ENCODE measurements at places on chromosomes 1 and 21. TPM values are rescaled to one million over a fixed set of nuclear protein-coding genes. Genes with fewer than 3 reads are reported as not detected.

AMY1C gene
- total RNA-seq: not detected

- no peak for DNase-seq
Measured at GRCh38 chr1:112686835-112687234, 12.4 kb downstream of the MOV10 start.

TRIM67 gene
- not detected for total RNA-seq

MEX3A gene
- 0.05 TPM for total RNA-seq

DNA sequence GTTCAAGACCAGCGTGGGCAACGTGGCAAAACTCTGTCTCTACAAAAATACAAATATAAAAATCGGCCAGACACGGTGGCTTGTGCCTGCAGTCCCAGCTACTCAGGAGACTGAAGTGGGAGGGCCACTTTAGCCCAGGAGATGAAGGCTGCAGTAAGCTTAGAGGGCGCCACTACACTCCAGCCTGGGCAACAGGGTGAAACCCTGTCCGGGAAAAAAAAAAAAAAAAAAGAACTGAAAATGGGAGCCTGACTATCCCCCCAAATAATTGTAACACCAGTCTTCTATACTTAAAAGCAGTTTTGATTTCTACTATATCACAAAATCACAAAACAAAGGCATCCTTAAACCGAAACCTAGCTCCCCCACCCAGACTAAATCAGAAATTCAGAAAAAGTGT lies 60.3 kb downstream of the CDC42BPA start:
- no peak for DNase-seq

DNA sequence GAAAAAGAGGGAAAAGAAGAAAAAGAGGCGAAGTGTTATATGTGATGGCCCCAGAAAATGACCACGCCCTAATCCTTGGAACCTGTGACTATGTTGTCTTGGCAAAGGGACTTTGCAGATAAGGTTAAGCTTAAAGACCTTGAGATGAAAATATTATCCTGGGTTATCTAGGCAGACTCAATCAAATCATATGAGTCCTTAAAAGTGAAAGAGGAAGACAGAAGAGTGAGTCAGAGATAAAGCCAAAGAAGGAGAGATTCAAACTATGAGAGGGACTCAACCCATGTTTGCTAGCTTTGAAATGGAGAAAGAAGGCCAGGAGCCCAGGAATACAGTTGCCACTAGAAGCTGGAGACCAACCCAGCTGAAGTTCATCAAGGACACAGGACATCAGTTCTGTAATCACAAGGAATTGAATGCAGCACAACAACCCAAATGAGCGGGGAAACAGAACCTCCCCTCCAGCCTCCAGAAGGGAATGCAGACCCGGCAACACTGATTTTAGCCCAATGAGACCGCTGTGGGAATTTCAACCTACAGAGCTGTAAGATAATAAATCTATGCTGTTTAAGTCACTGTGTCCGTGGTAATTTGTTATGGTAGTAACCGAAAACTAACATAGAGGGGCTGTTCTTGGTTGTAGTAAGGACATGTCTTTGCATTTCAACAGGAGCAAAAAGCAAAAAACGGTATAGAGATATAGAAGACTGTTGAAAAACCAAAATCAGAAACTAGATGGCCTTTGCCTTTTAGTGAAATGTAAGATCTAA lies 4.2 kb upstream of the RGS8 start:
- no peak for DNase-seq

DNA sequence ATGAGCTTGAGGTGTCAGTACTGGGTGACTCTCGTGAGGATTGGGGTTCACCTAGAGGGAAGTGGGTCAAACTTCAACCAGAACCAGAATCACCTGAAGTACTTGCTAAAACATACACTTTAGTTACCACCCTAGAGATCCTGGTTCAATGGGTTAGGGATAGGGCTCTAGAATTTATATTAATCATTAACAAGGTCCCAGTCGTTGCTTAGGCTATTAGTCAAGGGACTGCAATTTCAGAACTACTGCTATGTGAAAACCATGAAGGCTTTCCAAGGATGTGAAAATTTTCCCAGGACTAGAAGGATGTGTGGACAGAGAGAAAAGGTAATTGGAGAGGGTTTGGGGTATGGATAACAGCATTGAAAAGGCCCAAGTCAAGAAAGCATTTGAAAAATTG lies 162.6 kb downstream of the GRIK1 start:
- no peak for DNase-seq

GRCh38 chr1:58992643-58993042 lies 208.8 kb upstream of the JUN start:
- DNase-seq: no peak

DNA sequence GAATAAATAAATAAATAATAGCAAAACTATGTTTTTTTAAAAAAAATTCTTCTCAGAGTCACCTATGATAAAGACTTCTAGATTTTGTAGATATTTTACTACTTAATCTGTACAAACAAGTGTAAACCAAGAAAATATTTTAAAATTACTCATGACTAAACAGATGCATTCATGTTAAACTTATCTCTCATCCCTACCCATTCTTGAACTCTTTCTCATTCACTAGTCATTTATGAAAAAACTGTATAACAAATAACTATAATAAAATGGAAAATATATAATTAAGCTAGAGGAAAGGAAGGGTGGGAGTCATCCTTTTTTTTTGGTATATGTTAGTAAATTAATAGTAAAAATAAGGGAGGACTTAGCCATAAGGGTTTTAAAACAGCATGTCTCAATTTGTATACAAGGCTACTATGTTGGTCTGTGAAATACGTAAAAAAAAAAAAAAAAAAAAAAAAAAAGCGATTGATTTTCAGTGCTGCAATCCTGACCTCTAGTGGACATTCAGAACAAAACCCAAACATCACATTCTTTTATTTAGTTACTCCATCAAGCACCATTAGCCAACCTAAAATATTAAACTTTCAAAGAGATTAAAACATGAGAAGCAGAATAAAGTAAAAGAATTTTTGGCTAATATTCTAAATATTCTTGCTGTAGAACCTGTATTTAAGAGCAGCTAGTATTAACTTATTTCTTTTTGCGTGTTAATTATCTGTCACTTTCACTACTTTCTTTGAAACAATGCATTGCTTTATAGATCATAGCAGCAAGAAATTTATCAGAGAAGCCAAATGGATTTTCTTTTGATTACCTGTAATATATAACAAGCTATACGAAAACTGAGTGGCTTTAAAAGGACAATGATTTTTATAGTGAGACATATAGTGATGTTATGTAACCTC lies 255.8 kb upstream of the CACYBP start:
- DNase-seq: no peak

GRCh38 chr1:109399326-109399957 lies 1.7 kb upstream of the SORT1 start:
- peak; percentile 50 for DNase-seq

DNA sequence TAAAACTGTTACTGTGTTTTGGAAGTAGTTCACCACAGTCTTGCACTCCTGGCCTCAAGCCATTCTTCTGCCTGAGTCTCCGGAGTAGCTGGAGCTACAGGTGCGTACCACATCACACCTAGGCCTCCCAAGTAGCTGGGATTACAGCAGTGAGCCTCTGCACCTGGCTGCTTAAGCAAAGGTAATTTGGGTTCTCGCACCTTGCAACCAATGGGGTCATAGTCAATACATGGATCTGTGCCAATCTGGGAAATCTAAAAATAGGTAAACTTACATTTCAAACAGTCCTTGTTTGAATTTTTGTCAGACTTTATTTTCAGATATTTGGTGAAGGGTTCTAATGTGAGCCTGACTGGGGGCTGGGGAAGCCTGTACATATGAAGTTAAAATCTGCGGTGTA lies 466.5 kb downstream of the PCP4 start:
- no peak for DNase-seq

All from activated CD8-positive, alpha-beta T cell treated with anti-CD3 and anti-CD28 coated beads, Interleukin-2, amount 10 ng/mL, durations not matched to agents 7 days and 5 days (primary cell).